ENCODE measurements at places on chromosomes 1 and 21.

DNA sequence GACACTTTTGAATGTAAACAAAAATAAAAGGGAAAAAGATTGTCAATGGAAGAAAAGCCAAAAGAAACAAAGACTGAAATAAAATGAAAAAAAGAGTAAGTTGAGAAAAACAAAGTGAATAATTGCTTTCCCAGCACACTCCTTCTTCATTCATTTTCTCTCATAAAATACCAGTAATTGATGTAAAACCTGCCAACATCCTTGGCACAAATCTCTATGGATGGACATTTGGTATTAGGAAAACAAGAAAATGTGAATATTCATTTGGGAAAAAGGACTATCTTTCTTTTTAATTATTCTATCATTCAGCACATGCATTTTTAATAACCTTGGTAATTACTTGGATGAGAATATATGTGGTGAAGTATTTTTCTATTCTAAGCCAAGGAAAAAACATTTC lies 204.4 kb upstream of the TNR start:
- DNase-seq, result no peak

- DNase-seq, result no peak
Measured at GRCh38 chr1:15328351-15329103, 81.2 kb upstream of the EFHD2 start.

DNA sequence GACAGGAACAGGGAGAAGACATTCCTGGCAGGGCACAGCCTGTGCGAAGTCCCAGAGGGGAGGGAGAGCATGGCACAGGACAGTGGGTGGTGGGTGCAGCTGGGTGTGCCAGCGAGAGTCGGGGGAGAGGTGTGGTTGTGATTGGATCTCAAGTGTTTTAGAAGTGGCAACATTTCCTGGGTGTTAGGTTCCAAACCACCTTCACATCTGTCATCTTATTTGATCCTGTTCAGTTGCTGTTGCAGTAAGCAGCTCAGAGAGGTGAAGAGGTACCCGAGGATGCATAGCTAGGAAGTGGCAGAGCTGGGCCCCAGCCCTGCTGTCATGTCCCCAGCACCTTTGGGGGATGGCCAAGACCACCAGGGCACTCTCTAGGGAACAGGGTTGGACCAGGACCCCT lies 22.0 kb upstream of the DISP3 start:
- no peak for DNase-seq

- no peak for DNase-seq
Measured at GRCh38 chr1:214983126-214983869, 99.2 kb upstream of the KCNK2 start.

DNA sequence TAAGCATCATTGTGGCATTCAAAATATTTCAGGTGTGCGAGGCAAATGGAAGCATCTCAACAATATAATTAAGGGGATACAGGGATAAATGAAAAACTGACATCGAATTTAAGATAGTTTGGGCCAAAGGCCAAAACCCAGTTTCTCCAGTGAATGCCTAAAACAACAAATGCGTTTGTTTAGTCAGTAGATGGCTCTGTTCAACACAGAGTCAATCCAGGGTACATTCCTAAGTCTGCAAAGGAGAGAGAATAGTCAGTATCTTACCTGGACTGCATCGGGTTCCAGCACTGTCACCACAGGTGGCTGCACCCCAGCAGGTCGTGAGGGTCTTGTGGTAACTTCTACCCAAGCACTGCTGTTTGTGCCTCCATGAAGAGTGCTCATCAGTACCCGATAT lies 321.1 kb downstream of the KCTD3 start:
- DNase-seq, result no peak

DNA sequence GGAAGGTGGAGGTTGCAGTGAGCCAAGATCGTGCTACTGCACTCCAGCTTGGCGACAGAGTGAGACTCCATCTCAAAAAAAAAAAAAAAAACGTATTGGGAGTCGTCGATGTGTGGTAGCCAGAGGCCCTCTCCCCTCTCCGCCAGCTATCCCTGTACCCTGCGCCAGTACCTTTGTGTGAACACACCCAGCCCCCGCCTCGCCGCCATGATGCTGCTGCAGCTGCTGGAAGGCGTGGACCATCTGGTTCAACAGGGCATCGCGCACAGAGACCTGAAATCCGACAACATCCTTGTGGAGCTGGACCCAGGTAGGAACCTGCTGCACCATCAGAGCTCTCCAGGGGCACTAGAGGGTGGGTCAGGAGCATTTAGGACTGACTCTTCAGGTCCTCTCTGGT lies 12.2 kb downstream of the PINK1 start:
- DNase-seq, result no peak

DNA sequence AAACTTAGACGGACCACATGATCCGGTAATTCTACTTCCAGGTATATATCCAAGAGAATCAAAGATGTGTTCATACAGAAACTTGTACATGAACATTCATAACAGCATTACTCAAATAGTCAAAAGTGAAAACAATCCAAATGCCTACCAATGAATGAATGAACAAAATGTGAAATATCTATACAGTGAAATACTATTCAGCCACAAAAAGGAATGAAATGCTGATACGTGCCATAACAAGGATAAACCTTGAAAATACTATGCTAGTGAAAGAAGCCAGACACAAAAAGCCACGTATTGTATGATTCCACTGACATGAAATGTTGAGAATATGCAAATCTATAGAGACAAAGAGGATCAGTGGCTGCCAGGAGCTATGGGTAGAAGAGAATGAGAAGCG lies 18.3 kb downstream of the TARBP1 start:
- DNase-seq, result no peak

DNA sequence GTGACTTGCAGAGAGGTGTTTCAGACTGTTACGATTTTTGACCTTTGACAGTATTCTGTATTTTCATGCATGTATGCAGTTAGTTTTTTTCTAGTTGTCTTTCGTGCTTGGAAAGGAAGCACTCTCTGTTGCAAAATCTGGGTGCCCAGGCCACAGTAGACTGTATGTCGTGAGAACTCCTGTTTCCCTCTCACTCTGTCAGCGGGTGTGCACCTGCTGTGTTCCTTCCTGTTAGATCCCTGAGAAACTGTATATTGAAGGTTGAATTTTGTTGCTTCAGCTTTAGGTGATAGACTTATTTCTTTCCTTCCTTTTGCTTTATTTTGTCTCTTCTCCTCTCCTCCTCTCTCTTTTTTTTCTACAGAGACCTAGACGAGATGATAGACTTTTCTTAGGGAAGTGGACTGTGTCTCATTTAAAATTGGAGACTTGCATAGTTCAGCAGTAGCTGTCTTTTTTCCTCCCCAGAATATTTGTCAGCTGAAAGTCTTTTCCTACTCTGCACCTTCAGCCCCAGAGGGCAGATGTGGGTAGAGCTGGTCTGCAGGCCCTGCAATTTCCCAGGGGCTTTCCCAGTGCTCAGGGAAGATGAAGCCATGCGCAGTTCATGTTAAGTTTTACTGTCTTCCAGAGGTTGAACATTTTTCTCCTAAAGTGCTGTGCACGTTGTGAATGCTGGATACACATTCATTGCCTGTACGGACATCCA lies 1.4 kb downstream of the TRAPPC10 start:
- DNase-seq, result no peak

DNA sequence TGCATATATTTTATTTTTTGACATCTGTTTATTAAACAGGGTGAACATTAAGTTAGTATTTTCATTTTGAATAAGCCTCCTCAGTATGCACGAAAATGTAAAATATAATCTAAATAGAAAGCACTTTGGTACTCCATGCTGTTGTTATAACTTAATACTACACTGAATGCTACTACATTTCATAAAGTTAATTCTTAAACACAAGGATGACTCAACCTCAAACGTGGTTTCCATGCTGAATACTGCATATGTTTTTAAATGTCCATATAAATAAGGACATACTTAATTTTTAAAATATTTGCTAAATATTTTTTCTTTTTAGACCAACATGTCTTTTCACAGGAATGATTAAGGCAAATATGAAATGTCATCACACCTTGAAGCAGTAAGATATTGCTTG lies 83.9 kb downstream of the USP24 start:
- no peak for DNase-seq

GRCh38 chr1:7549277-7550161 lies 221.6 kb upstream of the VAMP3 start:
- DNase-seq, result peak; percentile 66

DNA sequence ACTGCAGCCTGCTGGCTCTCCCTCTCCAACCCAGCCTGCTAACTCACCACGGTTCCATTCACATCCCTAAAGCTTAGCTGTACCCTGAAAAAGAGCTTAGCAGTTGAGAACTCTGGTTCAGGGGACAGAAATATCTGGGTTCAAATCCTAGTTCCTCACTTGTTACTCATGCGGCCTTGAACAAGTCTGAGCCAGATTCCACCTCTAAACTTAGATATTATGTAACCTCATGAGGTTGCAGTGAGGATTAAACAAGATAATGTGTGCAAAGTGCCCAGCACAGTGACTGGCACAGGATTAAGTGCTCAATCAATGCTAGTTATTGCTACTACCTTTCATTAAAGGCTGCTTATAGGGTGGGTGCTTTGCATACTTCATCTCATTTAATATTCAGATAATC lies 41.3 kb upstream of the DHCR24 start:
- no peak for DNase-seq

DNA sequence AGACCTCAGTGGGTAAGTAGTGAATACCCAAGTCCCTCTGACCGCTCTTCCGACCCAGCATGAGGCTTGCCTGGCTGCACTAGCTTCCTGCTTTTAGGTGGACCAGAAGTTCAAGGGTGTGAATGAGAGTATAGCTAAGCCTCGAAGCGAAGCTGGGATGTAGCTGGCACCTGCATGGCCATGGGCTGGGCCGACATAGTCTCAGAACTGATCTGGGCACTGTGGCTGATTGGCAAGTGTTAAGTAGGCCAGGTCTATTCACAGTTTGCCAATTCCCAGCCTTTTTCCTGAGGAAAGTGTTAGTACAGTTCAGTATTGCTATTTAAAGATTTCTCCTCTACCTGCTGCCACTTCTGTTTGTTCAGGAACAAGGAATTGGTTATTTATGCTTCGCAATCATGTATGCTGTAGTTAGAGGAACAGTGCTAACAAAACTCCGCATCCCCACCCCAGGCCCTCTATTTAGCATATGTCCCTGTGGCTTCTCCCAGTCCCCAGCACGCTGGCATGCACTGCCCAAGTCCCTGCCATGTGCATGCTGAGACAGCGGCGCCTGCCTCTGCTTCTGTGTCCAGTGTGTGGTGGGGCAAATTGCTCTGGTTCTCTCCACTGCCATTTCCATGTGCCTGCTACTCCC lies 16.3 kb downstream of the SPATA46 start:
- DNase-seq, result no peak

DNA sequence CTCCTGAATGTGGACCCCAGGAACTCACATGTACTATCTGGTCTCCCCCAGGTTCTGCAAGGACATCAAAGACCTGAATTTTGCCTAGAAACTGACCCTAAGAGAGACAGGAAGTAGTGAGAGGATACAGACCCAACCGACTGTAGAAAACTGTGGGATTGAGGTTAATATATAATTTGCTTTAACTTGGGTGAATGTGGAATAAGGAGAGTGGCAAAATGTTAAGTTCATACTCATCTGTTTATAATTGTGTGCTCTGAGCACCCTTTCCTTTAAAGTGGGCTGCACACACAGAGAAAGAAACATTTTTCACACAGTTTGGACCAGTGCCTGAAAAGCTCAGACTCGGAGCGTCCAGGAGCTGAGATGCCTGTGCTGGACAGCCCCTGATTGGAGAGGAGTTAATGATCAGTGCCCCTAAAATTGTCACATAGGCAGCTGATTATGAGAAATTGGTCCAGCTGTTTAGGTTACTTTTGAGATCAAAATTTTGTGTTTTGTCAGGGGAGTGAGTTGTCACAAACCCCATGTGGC lies 37.2 kb downstream of the ROR1 start:
- DNase-seq, result no peak

DNA sequence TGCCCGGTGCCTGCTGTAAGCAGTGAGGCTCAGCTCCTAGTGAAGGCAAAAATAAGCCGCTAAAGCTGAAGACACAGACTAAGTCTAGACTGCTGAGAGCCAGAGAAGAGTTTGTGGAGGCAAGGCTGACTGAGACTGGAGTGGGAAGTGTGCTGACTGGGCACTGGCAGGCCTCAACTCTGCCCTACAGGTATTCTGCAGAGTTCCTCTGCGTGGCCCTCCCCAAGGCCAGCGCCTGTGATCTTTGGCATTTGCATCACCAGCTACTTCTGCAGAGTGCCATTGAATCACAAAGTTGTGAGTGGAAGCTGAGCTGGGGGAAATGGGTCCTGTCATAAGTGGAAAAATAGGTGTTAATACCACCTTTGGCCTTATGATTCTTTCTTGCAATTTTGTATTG lies 905.7 kb downstream of the PLA2G4A start:
- no peak for DNase-seq

DNA sequence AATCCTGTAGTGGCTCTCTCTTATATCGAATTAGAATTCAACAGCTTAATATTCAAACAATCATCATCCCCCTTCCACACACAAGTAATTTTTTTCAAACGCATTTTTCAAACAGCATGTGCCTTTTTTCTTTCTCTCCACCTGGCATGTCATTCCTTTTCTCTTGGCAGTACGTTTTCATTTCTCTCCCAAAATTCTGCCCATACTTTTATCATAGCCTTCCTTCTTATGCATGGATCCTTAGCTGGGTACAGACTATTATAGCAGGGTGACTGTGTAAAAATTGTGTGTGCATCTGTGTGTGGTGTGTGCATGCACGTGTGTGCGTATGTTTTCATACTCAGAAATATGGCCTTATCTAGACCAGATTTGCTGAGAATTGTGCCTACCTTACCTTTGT lies 184.3 kb downstream of the ZC3H11B start:
- no peak for DNase-seq

Data from T1000 (cell line).